ENCODE measurements at places on chromosomes 12 and 14. TPM values are rescaled to one million over a fixed set of nuclear protein-coding genes. Genes with fewer than 3 reads are reported as not detected.

- DNase-seq = no peak
These were observed 37.1 kb upstream of the LTBP2 start for GRCh38 chr14:74649167-74649566.

- no peak for DNase-seq
These were observed 564.8 kb downstream of the MED13L start for GRCh38 chr12:115712676-115713075.

DNA sequence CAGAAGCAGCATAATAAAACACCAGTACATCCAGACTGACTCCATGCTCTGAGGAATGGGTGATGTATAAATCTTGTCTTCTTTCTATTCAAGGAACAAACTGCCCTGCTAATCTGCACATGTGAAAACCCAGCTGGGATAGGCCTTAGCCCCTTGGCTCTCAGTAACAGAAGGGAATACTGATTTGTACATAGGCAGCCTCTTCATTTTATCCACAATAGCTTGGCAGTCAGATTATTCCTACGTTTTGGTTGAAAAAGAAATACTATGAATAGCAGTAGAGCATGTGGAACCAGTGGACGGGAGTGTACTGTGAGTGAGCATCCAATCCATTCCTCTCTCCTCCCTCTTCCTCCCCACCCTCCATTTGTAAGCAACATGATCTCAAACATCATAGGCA, 113.5 kb upstream of the ARHGAP5 start:
- DNase-seq = no peak

GRCh38 chr12:77645966-77646598, 184.6 kb upstream of the NAV3 start:
- DNase-seq = no peak

The CFAP251 gene
- total RNA-seq = 0.74 TPM

DNA sequence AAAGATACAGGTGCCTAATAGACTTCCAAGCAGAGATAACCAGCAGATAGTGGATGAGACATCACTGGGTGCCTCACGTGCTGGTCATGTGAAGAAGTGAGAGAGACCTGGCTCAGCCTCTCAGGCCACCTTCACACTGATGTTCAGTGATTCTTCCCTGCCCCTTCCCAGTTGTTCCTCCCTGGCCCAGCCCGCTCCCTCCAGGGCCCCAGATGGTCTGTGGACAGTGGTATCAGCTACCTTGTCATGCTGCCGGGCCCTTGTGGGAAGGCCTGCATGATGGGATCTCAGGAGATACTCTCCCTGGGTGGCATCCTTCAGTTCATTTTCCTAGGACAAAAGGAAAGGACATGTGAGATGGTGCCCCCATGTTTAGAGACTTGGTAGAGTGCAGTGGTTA, 179.9 kb downstream of the PIWIL1 start:
- no peak for DNase-seq

GRCh38 chr12:32826807-32827412, 69.7 kb downstream of the PKP2 start:
- DNase-seq = no peak

DNA sequence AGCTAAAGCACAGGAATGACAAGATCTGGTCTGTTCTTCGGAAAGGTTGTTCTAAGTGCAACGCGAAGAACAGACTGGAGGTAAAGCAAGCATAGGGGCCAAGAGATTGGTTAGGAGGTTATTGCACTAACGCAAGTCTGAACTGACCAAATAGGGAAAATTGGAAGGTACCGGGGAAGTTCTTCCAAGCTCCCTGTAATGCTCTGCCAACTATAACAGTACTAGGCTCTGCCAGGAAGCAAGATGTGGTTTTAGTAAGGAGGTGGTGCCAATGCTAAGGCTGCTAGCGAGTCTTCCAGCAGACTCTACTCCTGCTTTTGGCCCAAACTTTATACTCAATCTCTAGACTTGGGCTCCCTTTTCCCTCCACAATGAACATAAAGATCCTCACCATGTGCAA, 138.6 kb downstream of the PAWR start:
- peak; percentile 77 for DNase-seq

DNA sequence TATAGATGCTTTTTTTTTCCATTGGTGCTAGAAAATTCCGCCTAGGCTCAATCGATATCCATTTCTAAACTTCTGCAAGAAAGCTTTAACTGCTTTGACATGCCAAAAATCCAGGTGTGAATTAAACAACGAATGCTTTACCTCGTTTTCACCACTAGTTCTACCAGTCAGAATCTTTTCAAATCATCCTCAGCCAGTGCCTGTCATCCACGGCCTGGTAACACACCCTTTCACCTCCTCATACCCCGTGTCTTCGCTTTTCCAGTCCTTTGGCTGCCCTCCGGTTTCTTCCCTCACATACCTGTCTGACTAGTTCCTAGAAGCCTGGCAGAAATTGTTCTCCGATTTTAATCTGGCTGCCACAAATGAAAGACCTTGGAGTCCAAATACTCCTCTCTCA, 1.4 kb upstream of the PHC1 start:
- DNase-seq = no peak
